Stimulated activated CD8-positive, alpha-beta memory T cell treated with anti-CD3 and anti-CD28 coated beads, Interleukin-7, amount 100 ng/mL, for 1 hour (primary cell): ENCODE measurements at places on chromosomes 6 and 20.

GRCh38 chr6:144613859-144614258 lies 328.7 kb downstream of the UTRN start:
- DNase-seq, result no peak

GRCh38 chr6:122694602-122695001 lies 84.4 kb downstream of the PKIB start:
- no peak for DNase-seq

- DNase-seq, result no peak
These were observed 73.8 kb downstream of the PRKN start for GRCh38 chr6:162653808-162654207.

DNA sequence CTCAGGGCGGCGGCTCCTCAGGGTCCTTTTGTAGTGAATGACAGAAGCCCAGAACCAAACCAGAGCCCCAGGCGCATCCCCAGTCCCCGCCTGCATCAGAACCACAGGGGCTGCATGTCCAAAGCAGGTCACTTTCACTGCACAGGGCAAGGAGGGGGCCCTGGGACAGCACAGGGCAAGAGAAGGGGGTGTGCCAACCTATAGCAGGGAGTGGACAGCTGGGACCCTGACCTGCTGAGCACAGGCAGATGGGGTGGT lies 501.4 kb downstream of the PREX1 start:
- DNase-seq, result no peak

DNA sequence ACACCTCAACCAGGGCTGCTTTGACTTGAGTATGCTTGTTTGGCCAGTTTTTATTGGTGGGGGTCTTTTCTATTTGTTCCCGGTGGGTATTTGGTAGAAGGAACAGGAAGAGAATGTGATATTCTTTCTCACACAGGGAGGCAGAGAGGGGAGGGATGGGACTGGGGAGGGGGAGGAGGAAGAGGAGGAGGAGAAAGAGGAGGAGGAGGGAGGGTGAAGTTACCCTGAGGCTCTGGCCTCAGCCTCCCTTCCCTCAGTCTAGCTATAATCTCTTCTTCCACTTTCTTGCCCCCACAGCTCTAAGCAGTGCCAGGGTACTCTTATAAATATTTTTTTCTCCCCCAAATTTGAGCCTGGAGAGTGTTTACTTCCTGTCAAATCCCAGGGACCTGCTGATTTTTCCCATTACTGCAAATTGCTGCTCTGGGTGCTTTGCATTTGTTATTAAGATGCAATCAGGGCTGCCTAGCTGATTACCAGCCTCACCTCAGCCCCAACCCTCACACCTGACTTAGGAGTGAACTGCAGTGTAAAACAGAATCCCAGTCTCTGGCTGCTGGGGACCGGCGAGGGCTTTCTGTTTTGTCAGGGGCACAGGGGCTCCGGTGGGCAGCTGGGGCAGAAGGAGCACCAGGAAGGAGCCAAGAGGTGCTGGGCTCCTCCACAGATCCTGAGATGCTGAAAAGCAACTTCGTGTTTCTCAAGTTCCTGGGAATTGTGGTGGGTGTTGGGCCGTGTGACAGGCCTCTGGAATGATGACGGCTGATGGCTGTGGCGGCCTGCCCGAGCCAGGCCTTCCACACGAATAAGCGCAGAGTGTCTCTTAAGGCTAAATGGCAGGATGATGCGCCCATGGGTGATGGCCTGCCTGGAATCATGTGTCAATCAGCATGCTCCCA lies 141.4 kb downstream of the CD83 start:
- no peak for DNase-seq

DNA sequence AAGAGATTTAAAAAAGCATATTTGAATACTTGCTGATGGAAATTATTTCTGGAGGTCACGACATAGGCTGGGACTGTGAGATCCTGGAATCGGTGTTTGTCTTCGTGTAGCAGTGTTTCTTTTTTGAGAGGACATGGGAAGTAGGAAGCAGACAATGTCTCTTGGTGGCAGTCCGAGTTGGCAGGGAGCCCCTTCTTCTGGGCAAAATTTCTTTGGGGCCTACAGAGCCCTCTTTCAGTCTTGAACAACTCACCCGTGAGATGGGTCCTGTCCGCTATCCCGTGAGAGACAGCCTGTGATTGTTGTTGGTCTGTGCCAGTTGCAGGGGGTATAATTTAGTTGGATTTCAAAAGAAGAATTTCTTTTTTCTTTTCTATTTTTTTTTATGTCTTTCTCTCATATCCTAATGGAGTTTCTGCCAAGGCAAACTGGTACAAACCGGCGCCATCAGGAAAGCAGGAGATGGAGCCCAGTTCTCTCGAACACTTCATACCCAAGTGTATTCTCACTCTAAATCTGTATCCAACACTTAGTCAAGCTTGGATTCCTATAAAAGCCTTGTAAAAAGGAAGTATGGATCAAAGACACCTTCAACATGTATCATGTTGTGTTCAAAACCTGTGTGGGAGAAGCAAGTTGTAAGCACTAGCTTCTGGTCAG lies 785.1 kb downstream of the MAFB start:
- no peak for DNase-seq

DNA sequence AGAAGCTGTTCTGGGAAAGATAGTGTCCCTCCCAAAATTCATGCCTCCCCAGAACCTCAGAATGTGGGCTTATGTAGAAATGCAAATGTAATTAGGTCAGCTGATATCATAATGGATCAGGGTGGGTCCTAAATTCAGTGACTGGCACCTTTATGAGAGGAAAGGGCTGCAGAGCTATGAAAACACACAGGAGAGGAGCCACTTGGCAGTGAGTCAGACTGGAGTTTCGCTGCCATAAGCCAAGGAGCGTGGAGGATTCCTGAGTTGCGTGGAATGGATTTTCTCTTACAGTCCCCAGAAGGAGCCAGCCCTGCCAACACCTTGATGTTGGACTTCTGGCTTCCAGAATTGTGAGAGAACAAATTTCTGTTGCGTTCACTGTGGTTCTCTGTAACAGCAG lies 249.8 kb upstream of the PMEPA1 start:
- DNase-seq, result no peak

GRCh38 chr20:50959543-50960126 lies 1.0 kb downstream of the MOCS3 start:
- DNase-seq, result no peak

DNA sequence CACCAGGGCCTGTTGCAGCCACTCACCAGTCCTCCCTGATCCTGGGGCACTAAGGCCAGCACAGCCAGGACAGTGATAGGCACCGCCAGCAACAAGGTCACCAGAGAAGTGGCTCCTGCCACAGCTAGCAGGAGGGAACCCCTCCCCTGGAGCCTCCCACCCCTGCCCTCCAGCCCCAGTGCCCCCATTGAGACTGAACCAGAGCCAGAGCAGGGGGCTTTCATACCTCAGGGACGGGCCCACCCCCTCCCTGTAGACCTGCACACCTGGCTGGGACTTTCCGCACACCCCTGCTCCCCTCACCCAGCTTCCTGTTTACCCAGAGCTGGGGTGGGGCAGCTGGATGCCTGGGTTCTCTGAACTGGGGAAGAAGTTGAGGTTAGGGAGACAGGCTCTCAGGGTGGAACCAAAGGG lies at the start of gene LTB:
Gene LTB (minus strand): TSS at position 195 of the 414 bp plus-strand sequence. CDS start 7 bp downstream, at position 188.
- DNase-seq, result no peak

GRCh38 chr20:20083807-20084206 lies 31.5 kb downstream of the CFAP61 start:
- DNase-seq, result no peak

DNA sequence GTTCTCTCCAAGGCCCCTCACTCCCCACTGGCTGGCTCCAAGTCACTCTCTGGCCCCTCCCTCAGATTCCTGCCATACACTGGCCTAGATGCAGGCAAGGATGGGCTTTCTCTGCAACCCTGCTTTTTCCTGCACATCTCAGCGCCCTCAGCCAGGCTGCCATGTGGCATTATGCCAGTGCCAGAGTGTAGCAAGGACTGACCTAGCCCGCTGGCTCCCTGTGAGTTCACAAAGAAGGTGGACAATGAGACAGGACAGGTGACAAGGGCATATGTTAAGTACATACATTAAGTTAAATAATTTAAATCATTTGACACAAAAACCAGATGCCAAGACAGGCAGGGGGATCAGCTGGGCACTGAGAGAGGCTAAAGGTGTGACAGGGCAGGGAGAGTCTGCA lies 394.6 kb downstream of the ZFAND3 start:
- no peak for DNase-seq

- peak; percentile 23 for DNase-seq
These were observed 48.4 kb downstream of the CPXM1 start for GRCh38 chr20:2751878-2752566.

- no peak for DNase-seq
These were observed 23.6 kb upstream of the HLA-E start for GRCh38 chr6:30465595-30466306.

DNA sequence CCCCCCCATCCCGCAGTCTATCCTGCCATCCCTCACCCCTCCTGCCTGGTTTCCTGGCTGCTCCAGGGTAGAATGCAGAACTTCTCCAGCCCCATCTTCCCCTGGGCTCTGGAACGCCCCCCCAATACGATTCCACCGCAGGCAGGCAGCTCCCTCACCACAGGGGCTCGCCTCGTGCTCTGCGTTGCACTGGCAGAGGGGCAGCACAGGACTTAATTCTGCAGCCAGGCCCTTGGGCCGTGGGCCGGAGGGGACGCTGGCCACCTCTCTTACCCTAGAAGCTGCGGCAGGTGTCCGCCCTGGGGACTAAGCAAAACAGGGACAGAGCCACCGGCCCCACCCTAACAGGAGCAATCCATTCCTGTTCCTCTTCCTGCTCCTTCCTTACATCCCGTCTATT lies 263.9 kb downstream of the CDH4 start:
- DNase-seq, result no peak

DNA sequence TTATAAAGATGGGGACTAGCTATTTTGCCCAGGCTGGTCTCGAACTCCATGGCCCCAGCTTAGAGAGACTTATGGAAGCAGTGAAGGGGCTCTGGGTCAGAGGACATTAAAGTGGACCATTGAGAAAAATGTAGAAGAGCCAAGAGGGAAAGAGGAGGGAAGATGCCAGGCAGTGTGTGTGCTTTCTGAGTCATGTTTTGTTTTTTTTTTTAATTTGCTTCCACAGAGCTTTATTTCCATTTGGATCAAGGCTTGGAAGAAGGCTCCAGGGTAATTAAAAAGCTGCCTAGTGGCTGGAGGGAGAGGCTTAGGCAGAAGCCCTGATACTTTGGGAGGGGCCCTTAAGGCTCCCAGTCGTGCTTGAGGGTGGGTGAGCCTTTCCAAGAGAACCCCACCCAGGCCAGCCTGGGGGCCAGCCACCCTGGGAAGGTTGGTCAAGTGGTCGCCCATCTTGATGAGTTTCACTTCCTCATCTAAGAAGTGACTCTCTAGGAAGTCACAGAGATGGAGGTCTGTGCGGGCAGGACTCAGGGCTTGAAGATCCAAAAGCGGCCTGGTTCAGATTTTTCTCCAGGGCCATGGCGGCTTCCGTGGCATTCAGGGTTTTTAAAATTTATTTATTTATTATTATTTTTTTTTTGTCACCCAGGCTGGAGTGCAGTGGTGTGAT lies 3.0 kb upstream of the ZNF335 start:
- DNase-seq, result no peak

- DNase-seq, result no peak
These were observed 936 bp upstream of the TMX4 start for GRCh38 chr20:8020314-8021079.

GRCh38 chr20:6914986-6915385 lies 147.5 kb downstream of the BMP2 start:
- no peak for DNase-seq

- no peak for DNase-seq
These were observed 84.5 kb downstream of the KIF13A start for GRCh38 chr6:17902974-17903373.

DNA sequence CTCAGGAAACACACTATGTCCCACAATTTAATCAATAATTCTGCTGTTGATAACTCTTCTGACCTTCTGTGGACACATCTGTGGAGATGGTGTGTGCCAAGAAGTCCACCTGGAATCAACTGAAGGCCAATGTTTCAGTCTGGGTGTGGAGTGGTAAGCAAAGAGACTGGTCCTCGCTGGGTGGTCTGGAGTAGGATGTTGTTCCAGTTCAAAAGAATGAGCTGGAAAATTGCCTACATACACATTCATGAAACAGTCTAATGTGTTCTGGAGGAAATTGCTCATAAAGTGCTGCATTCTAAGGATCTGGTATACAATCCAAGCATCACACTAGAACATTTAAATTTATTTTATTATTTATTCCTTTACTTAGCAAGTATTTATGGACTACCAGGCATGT lies 33.9 kb upstream of the TBX18 start:
- no peak for DNase-seq

DNA sequence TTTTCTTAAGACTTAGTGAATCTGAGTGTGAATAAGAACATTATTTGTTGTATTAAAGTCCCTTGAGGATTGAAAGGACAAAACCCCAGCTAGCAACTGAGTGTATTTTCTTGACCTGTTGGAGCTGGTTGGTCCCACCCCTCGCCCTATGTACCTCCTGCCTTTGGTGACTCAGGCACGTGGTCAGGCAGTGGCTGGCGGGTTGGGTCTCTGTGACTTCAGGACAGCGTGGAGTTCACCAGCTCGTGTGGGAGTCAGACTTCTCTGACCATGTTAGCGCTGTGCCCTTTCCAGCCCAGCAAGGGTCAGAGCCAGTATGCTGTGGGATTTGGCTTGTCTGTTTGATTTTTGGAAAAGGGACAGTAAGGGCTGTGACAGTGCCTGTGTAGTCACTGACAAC lies 93.7 kb downstream of the SSR1 start:
- DNase-seq, result no peak

- no peak for DNase-seq
These were observed 200.9 kb upstream of the EYA4 start for GRCh38 chr6:133040094-133040802.

GRCh38 chr6:169415179-169415578 lies 161.5 kb upstream of the THBS2 start:
- DNase-seq, result no peak

DNA sequence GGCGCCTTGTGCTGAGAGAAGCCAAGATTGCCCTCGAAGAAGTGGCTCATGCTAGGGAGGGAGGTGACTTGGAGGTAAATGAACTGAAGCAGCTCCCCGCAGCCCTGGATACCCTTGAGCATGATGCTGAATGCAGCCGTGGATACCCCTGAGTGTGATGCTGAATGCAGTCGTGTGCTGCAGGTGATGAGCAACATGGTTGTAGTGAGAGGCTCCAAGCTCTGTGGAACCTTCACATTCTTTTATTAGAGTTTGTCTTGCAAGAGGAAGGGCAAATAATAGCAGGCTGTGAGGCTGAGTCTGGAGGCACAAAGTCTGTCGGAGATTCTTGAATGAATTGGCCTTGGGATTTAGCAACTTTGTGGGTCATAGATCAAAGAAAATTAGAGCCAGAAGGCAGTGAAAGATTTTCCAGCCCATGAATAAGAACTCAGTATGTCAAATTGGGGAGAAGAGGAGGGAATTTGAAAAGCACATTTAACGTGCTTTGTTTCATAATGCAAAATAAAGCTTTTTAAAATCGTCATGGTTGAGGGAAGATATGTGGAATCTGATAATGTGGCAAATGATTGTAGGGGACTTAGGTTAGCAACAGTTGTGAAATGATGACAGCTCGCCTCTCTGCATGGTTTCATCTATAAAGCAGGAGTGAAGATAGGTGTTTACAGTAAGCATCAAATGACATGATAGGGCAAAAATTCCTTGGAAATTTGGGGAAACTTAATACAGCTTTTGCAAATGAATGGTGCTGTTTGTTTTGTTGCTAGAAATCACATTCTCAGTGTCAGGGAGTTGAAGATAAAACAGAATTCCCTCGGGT lies 120.1 kb upstream of the TIAM2 start:
- no peak for DNase-seq
